NCI-H2029 (cell line): ENCODE measurements at places on chromosomes 13 and 19.

- DNase-seq = peak; percentile 52
Observed at GRCh38 chr19:47013041-47013517, 6.6 kb upstream of the NPAS1 start.

DNA sequence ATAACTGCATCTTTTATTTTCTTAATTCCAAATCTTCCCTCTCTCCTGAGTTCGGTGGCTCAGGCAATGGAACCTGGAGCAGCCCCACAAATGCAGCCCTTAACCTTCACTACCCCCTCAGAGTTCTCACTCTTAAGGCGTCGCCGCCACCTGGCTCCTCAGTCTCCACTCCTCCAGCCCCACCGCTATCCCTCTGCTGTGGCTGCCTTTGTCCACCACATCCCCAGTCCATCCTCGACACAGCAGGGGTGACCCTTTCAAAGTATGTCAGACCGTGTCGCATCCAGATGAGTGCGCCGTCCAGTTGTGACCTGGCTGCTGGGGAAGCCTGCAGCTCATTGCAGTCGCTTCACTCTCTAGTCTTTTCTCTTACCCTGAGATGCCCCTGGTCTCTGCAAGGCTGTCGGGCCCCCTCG is 1.0 kb downstream of the SPPL2B start:
- no peak for DNase-seq

DNA sequence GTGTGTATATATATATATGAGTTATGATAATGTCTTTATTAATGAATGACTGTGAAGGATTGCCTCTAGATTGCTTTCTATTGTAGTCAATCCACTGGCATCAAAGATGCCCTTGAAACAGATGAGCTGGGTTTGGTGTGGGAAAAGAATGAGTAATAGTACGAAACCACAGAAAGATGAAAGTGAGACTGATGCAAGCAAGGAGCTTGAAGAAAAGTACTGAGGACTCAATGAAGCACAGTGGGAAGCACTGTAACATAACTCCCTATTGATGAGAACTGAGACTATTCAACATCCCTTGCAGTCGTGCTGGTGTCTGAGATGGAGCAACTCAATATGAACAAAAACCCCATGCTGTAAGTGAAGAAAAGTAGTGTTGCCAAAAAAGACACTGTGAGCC is 1794.2 kb downstream of the SLITRK5 start:
- no peak for DNase-seq

DNA sequence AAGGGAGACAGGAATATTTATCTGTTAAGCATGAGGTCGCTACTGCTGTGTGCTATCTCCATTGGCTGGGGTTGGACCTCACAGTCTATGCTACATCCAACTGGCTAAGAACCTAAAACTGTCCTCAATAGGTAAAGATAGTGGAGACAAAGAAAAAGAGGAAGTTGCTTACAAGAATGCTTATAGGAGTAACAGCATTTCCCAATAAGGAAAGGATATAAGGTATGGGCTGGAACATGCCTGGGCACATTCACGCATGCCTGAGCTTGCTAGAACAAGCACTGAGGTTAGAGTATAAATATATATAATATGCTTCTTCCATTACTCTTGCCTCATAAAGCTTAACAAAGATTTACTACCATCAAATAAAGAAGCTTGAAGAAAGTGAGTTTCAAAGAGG is 47.9 kb upstream of the CEACAM21 start:
- no peak for DNase-seq

DNA sequence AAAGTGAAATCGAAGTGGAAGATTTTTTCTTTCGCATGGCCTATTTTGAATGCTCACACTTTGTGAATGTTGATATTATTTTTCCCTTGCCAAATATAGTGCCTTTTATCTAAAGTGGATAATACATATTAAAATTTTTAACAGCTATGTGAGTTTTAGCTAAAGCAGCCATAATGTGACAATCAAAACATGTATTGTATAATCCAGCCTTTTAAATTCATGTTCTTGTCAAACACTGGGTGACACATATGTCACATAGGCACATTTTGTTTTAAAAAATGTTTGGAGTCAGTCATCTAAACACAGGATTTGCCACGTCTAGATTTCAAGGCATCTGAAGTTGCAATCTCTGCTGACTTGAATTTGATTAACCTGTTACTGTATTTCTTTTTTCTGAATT is 1256.6 kb downstream of the SLITRK1 start:
- DNase-seq = no peak

GRCh38 chr13:93226623-93227279 is at the start of gene GPC6:
GPC6 (plus strand) TSS chr13:93226807.
- DNase-seq = peak; percentile 95

DNA sequence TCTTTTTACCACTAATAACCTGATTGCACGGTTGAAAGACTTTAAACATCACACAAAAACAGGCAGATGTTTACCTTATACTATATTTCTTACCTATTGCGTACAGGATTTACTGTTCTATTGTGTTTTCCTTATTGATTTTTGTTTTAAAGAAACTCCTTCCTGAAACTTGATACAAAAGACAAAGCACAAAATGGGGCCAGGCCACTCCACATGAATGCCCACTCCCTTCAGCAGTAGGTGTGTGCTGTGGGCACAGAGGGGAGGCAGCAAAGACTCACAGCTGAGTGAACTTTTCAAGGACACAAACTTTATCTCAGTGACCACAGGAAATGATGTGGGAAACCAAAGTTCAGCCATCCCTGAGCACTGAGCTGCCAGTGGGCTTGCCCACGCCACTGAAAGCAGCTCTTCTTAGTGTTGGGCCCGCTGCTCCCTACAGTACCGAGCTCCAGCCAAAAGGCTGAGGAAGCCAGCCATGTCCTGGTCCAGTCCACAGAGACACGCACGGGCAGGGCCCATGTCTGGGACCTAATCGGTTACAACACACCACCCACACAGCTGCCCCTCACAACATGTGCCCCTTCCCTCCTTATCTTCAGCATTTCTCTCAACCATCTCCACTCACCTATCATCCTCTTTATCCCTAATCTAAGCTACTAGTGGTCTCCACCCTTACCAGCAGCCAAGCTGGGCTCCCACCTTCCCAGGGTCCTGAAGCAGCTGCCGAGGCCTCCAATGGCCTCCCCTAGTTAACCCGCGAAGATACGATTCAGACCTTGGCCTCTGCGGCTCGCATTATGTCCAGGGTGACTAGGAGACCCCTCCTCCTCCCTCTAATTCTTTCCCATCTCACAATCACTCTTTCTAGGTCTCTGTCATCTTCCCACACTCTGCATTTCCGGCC is 39.5 kb downstream of the ATP7B start:
- no peak for DNase-seq

DNA sequence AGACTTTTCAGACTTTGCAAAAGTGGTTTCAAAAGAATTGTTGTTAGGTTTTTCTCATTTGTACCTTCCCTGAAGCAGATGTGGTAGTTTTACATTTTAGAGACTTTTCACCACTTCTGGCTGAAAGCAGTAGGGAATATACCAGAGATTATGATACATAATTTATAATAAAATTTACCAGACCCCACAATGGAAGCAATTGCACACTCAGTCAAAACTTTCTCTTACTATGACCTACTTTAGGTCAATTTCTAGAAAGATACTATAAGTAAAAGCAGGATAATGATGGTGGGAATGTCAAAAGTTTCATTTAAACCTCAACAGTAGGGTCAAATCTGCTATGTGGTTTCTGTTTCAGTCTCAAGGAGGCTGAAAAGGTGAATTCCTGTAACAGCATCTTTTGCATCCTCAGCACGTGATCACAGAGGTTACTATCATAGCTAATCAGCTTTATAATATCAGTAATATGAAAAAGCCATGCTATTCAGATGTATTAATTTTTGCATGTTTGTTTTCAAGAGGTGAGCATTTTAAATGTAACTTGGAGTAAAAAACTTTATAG is 26.9 kb downstream of the PCCA start:
- no peak for DNase-seq

DNA sequence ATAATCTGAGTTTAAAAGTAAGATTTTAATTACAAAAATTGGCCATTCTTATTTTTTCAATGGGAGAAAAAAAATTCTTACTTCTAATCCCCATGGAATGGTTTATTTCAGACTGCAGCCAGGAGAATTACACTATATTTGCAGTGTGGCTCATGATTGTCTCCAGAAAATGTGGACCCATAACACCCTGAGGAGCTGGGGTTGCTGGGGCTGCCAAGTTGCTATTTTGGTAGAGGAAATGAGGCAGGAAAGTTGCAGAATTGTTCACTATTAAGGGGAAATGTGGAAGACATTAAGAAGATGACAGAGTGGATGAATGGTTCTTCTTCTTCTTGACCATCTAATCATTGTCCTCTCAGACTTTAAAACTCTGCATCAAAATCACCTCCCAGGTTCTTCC is 4.6 kb upstream of the SCEL start:
- no peak for DNase-seq

DNA sequence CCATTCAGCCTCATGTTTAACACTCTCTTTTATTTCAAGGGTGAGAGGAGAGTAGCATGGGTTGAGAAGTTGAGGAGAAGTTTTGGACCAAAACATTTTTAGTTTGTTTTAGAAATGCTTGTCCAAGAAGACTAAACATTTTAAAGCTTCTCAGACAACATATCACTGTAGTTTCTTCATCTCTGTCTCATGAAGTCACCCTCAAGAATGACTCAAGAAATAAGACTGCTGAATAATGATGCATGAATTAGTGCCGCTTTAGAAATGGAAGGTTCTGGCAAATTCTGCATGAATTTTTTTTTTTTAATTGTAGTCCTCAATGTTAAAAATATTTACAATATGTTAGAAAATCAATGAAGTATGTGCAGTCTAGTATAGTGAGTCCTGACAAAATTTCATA is 422.7 kb upstream of the ARGLU1 start:
- DNase-seq = no peak
